ENCODE measurements at places on chromosomes 5 and 9.

GRCh38 chr5:150352244-150353031, 5.1 kb upstream of the TCOF1 start:
- DNase-seq = no peak

DNA sequence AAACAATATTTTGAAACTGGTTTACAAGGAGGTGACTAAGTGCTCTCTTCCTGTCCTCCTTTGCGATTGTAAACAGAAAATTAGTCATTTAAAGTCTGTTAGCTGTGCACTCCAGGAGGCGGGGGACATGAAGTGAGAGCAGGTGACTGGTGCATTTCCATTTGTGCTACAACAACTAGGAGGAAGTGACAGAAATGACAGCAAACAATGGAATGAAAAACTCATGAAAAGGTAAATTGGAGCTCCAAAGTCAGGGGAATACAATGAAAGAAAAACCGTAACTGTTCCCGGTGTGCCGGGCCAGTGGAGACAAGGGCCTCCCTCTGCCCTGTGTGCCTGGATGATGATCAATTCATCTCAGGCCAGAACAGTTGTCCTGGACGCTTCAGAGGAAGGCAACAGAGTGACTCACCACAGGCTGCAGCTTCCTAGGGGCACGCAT, 439.9 kb downstream of the GADD45G start:
- no peak for DNase-seq

GRCh38 chr5:132640613-132641012, 17.4 kb upstream of the IL13 start:
- DNase-seq = no peak

GRCh38 chr5:135206862-135207261, 172.8 kb upstream of the PITX1 start:
- DNase-seq = no peak

- no peak for DNase-seq
Observed at GRCh38 chr5:67494186-67494855, 297.7 kb upstream of the CD180 start.

DNA sequence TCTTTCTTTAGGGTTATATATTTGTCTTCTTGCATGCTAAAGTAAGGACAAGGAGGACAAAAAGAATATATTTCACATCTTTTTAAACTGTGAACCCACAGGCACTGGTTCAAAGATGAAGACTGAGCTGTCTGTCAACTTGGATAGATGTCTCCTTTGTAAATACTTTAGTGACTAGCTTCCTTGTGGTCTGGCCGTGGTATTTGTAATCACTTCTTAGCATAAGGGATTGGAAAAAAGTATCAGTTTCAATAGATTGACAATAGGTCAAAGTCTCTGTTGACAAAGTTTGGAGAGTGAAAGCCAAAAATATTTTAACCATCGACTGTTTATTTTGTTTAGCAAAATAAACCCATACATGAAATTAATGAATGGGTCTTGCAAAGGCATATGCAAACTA, 91.4 kb downstream of the TMEM167A start:
- no peak for DNase-seq

DNA sequence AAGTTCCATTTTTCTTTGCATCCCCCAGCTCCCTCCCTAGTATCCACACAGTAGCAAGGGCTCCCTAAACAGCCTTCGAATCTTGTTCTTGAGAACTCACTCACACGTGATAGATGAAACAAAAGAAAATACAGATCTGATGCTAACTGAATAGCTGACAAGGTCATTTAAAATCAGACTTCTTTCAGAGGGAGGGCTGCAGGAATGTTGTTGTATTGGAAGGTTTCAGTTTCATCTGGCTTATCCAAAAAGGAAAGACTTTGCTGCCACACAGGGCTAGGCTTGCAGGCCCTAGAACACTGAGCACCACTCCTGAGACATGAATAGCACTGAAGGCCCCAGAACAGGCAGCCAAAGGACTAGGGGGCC, 3.2 kb downstream of the CD180 start:
- no peak for DNase-seq

DNA sequence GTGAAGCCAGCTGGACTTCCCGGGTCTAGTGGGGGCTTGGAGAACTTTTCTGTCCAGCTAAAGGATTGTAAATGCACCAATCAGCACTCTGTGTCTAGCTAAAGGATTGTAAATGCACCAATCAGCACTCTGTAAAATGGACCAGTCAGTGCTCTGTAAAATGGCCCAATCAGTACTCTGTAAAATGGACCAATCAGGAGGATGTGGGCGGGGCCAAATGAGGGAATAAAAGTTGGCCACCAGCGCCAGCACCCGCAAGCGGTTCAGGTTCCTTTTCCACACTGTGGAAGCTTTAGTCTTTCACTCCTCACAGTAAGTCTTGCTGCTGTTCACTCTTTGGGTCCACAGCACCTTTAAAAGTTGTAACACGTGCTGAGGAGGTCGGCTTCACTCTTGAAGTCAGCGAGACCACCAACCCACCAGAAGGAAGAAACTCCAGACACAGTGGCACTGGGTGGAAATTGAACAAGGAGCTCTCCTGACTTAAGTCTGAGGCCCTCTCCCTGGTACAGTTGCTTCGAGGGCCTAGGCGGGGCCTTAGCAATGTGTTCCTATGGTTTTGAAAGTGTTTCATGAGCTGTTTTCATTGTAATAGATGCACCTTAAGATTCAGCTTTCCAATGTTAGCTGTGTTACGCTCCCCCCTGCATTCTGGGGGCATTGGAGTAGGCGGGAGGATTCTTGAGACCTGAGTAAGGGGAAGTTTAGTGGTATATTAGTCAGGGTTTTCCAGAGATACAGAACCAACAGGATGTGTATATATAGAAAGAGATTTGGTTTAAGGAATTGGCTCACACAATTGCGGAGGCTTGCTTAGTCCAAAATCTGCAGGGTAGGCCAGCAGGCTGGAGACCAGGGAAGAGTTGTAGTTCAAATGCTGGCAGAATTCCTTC, 21.5 kb upstream of the MYO10 start:
- DNase-seq = no peak

GRCh38 chr5:84301535-84301934, 83.1 kb downstream of the EDIL3 start:
- no peak for DNase-seq

DNA sequence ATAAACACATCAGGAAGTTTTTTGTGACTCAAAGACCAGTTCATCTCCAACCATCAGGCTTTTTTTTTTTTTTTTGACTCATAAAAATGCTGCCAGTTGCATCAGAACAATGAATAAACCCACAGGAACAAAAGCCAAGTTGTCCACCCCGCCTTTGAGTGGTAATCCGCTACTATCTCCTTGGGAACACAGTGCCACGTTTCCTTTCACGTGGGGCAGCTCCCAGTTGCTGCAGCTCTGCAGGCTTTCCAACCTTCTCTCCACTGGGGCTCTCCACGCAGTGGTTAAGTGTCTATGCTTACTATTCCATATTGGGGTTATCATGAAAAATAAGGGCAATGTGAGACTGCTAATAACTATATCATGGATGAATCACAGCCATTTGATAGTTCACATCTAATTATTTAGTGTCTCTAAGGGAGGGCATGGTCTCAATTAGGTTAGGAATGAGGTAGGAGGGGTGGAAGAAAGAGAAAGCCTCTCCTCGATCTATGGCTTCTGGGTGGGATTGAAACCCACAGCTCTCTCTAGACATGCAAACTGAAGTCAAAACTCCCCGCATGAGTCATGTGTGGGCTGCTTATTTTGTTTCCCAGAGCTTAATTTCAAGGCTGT, 55.8 kb upstream of the ACTBL2 start:
- DNase-seq = no peak

GRCh38 chr5:132114150-132115121, 40.8 kb downstream of the CSF2 start:
- DNase-seq = no peak

- DNase-seq = no peak
Observed at GRCh38 chr5:142388696-142389095, 63.9 kb upstream of the SPRY4 start.

DNA sequence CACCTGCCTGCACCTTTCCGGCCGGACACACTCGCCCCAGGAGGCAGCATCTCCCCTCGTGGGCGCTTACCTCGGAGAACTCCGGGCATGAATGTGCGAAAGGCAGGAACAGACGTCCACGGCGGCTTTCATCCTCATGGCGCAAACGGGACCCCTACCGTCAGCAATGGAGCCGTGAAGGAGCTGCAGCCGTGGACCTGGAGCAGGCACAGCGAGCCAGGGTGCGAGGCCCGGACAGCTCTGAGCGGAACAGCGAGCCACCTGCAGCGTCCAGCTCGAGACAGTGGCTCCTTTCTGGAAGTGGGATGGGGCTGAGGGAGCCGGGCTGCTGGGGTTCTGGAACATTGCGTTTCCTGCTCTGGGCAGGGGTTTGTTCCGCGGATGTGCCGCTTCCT, 7.8 kb upstream of the SLC6A19 start:
- DNase-seq = no peak

DNA sequence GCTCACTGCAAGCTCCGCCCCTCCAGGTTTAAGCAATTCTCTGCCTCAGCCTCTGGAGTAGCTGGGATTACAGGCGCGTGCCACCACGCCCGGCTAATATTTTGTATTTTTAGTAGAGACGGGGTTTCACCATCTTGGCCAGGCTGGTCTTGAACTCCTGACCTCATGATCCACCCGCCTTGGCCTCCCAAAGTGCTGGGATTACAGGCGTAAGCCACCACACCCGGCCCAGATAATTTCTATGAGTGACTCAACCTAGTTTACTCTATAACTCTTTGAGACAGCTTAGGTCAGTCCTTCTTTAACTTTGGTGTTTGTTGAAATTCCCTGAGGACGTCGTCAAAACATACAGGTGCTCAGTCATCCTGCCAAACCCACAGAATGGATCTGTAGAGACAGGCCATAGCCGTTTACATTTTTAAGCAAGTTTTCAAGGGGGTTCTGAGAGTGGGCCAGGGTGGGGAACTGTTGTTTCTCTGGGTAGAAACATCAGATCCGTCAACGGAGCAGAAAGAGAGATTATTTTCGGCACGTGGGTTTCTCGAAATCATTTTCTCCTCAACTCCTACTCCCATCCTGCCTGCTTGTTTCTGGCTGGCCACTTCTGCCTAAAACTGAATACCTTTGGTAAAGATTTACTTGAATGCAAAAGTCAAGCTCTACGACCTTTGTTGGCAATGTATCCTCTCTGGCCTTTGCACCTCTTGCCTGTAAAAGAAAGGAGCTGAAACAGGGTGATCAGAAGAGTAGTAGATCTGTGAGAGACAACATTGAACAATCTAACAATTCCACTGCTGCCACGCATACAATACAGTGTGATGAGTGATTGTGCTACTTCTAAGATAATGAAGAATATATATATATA, 6.0 kb upstream of the BOD1 start:
- no peak for DNase-seq

DNA sequence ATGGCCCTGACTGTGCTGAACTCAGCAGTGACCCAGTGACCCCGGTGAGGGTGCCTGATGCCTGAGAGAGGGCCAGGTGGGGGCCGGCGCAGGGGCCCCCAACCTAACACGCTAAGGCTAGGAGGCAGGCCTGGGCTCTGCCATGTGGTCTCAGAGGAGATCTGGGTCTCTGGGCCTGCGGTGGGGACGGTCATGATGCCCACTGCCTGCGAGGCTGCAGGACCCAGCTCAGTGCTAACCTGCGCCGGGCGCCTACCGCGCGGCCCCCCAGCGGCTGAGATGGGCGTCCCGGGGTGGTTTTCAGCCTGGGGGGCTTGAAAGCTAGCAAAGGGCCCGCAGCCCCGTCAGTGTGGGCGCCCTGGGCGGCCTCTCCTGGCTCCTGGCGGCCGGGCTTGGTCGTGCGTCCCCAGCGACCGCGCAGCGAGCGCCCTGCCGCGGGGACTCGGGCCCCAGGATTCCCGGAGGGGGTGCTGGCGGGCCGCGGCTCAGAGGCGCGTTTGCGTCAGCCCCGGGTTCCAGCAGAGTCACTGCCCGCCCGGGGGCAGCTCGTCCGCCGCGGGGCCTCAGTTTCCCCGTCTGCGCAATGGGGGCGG, 2.5 kb downstream of the EGFL7 start:
- no peak for DNase-seq

DNA sequence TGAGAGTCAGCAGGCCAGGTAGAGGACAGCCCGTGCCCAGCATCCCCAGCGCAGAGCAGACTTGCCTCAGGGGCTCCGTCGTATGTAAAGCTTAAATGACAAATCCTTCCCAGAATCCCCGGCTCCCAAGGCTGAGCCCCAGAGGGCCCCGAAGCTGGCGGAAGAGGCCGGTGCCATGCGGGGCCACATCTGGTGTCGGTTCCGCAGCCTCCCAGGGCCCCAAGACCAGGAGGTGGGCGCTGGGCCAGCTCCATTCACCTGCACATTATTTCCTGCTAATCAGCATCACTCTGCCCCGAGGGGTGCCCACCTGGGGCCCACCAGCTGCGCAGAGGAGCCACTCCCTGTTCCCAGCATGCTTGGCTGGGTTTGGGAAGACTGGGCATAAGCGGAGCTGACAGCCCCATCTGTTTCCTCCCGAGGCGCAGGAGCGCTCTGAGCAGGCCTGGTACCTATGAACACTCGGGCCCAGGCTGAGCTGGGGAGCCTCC, 124.0 kb upstream of the PPP1R26 start:
- DNase-seq = no peak

DNA sequence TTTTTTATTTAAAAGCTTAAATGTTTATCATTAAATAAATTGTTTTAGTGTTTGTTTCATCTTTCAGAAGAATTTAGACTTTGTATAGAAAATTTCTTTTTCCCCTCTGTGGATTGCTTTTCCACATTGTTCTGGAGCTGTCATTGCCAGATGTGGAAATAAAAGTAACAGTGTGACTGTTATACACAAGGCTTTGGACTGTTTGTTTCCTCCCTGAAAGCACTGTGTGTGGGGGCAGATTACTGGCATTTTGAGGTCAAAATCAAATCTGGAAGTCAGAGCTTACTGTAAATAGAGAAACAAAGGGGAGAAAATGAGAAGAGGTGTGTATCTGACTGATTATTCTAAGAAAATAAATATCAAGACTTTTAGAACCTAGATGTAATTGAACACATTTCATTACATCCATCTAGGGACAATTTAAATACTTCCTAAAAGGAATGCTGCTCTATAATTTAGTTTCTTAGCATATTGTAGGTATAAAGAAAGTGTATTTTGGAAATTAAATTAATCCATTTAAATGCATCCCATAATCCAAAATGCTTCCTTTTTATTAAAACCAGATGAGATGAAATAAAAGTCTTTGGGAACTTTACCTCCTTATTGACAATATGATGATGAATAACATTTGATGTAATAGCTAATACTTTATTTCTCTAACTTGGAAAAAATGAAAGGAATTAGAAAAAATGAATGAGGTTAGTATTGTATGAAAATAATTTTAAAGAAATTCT, 51.9 kb downstream of the ERCC6L2 start:
- DNase-seq = no peak

GRCh38 chr9:68747043-68747533, 42.0 kb downstream of the PIP5K1B start:
- no peak for DNase-seq

DNA sequence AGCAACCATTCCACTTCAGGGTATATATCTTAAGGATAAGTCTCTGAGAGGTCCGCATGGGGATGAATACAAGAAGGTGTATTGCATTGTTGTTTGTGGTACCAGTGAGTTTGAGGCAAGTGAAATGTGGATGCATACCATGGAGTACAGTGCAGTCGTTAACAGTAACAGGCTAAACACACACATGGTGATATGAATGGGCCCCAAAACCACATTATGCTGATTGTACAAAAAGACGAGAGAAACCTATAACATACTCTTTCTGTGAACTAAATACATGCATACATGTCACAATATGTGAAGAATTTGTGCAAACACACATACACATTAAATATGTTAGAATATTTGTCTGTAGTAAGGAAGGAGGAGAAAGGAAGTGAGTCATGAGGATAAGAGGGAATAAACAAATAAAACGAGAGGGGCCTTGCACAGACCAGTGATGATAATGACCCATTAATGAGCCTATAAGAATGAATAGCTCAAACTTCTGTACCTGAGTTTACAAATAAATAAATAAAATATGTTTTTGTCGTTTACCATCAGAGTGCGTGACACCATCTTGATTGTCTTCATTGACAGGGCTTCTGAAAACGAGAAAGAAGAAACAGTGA, 66.5 kb upstream of the RICTOR start:
- no peak for DNase-seq

All from stimulated activated CD8-positive, alpha-beta memory T cell treated with anti-CD3 and anti-CD28 coated beads, Interleukin-7, amount 100 ng/mL, for 4 hours (primary cell).